ENCODE measurements at places on chromosomes 5 and 9. TPM values are rescaled to one million over a fixed set of nuclear protein-coding genes. Genes with fewer than 3 reads are reported as not detected.

ANKRD18B gene
- 1.6 TPM for total RNA-seq

DNA sequence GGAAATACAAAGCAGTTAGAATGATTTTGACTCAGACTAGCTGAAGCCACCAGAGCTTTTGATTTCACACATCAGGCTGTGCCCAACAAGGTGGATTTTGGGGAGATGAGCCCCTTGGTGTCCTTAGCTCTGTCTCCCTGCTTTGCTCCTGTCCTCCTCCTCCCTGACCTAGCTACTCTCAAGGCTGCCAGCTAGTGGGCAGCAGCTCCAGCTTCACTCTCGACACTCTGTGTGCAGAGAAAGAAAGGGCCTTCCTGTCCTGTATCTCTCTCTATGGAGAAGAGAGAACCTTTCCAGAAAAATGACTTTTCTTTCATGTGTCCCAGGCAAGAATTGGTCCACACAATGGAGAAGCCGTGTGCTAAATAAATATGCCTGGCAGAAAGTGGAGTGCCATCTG lies 446.2 kb downstream of the SEMA5A start:
- DNase-seq = no peak

DNA sequence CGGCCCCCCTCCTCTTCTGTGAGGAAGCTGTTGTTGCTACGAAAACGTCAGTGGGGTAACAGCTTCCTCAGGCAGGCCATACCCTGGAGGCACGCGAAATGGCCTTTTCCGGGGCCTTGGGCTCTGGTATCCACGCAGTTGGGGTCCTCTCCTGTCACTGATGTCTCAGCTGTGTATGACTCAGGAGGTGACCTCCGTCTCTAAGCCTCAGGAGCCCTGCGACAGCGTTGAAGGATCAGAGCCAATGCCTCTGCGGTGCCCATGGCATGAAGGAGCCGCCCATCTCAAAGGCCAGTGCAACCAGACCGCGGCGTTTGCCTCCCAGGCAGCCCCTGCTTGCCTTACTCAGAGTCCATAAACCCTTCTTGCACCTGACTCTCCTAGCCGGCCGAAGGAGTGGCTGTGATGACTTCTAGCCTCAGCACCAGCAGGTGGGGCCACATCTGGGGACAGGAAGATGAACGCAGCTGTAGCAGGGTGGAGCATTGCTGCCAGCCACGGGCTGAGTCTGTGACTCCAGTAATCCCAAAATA lies 1.0 kb upstream of the MXD3 start:
- peak; percentile 85 for DNase-seq

DNA sequence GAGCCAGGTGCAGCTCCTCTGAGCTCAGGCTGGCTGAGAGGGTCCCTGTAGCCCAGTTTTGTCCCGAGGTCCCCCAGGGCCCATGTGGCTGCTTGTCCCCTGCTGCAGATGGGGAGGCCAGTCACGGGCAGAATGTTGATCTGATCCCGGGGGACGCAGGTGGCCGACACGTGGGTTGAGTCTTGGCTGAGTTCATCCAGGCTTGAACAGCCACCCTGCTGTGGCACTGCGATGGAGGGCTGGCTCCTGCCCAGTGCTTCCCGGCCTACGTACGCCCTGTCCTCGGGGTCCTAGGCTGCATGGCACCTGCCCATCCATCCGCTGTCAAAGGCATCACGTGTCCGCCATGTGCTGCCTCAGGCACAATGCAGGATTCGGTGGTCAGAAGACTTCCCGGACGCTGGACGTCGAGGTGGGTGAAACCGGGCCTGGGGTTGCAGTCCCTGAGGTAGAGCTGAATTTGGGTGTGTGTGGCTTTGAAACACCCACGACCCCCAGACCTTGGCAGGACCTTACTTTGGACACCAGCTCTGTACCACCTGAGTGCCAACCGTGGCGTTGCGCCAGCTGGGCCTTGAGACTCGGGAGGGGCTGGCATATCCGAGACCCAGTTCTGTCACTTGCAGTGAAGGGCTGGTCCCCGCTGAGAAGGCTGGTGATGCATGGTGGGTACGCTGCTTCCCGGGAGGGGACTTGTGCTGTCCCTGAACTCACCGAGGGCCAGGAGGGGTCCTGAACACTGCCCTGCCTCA lies 22.3 kb downstream of the RXRA start:
- no peak for DNase-seq

GRCh38 chr5:1793301-1793740 lies 6.3 kb downstream of the MRPL36 start:
- DNase-seq = peak; percentile 53

DNA sequence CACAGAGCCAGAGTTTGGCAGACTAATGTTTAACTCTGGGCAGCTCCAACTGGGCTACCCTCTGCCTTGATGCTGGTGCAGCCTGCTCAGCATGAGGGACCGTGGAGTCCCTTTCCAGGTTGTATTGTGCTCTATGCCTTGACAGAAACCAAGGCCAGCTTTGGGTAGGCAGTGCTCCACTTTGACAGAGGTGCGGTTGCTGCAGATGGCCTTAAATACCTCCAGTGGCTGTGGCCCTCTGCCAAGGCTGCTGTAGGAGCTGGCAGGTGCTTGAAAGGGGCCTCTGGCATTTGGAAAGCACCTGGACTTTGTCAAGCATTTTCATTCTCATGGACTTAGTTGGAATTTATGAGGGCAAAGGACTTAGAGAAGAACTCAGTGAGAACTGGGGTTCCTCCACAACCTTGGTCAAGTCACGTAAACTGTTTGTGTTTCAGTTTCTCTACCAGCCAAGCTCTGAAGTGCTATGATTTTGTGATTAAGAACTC lies 249.7 kb upstream of the ZNF462 start:
- no peak for DNase-seq

- no peak for DNase-seq
These were observed 91.9 kb downstream of the TMEM215 start for GRCh38 chr9:32875242-32875641.
